ENCODE measurements at places on chromosomes 6 and 20.
A peak's percentile ranks its signal among the peaks of the same experiment; 100 is the strongest.

DNA sequence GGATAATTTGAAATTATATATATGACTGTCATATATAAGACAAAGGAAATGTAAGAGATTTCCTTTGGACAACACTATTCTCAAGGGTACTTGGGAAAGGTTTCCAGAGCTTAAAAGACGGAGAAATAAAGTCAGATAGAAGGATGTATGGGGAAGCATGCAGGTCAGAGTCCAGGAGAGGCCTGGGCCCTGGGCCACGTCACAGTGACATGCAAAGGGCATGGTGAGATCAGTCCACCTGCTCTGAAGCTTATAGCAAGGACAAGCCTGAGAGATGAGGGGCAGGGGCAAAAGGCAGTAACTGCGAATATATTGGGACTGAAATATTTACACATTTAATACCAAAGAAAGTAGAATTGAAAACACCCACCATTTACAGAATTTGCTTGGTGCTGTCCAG is 24.6 kb upstream of the GMDS start:
- DNase-seq: no peak

DNA sequence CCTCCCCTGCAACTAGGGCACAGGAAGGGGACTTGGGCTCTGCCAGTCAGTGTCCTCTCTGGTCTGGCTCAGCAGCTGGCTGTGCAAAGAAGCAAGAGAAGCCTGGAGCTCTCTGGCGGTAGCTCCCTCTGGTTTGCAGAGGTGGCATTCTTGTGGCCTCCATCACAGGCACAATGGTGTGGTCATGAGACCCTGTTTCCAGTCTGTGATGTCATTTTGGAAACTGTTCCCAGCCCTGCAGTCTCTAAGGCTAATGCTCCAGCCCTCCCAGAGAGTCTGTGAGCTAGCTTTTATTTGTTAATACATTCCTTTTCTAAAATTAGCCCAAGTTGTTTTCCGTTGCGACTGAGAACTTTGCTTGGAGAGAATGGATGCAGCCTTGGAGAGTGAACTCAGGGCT is 69.5 kb upstream of the FOXQ1 start:
- DNase-seq: no peak

GRCh38 chr6:12601881-12602280 is 114.7 kb upstream of the PHACTR1 start:
- no peak for DNase-seq

DNA sequence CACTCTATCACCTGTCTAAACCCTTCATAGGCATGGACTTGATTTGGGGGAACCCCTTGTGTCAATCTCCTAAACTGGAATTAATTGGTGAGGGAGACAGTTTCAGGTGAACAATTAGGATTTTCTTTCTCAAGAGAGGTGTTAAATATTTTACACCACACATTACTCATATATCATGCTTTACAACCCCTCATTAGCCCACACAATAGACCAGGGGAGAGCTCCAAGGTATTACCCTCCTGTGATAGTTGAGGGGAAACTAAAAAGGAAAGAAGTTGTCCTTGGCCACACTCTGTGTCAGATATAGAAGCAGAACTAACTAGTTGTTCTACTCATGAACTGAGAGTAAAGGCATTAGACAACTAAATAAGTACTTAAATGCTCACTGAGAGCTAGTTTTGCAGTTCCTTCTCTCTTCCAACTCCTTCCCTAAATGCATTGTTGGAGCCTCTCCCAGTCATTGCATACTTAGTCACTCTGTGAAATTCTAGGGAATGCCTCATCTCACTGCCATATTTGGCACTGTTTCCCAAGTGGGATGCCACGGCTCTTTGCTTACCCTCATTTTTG is 183.7 kb upstream of the CEP162 start:
- no peak for DNase-seq

- no peak for DNase-seq
These were observed 25.6 kb upstream of the FRMD1 start for GRCh38 chr6:168104636-168105035.

DNA sequence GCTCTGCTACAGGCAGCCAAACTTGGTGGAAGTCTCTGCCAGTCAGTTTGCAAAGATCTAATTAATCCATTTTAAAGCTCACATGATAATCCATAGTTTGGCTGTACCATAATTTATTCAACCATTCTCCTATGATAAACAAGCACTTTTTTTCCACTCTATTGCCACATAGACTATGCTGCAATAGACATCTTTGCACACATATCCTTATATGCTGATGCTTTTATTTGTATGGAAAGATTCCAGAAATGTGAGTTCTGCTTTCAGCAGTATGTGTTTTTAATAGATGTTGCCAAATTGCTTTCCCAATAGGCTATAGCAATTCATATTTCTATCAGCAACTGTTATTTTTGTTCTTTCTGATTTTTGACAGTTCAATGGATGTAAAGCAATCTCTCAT is 628.0 kb downstream of the KIF16B start:
- DNase-seq: no peak

- no peak for DNase-seq
These were observed 106.5 kb downstream of the TOX2 start for GRCh38 chr20:44021186-44021585.

GRCh38 chr20:40160097-40160550 is 528.9 kb downstream of the MAFB start:
- no peak for DNase-seq

DNA sequence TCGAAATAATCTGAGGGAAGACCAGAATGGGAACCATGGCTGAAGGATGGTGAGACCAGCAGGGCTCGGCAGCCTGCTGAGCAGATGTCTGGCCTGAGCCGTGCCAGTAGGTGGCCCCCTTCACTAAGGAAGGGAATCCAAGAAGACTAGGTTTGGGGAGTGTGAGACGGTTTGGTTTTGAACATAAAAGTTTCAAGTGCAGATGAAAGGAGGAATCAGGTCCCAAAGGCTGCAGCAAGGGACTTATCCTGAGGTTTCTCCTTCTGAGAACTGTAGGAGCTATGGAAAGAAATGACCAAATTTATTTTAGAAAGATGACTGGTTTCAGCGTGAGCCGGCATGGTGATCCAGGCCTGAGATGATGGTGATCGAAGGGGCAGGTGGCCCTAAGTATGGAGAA is 4.6 kb upstream of the OSER1 start:
- DNase-seq: peak; percentile 76

DNA sequence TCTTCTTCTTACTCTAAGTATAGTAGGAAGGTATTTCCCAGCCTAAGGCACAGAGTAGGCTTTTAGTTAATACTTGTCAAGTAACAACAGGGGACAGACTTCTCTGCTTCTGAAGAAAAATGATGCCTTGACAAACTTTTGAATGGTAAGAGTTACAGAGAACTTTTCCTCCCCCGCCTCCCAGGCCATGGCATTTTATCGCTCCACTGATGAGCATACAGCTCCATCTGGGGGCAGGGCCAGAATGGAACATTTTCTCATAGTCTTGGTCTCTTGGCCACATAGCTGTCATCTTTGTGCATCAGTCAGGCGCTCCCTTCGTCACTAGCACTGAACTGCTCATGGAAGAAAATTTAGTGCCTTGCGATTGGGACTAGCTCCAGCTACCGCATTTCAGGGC is 1066.8 kb upstream of the CITED2 start:
- DNase-seq: no peak

GRCh38 chr6:137740091-137740755 is 126.8 kb upstream of the TNFAIP3 start:
- DNase-seq: no peak

DNA sequence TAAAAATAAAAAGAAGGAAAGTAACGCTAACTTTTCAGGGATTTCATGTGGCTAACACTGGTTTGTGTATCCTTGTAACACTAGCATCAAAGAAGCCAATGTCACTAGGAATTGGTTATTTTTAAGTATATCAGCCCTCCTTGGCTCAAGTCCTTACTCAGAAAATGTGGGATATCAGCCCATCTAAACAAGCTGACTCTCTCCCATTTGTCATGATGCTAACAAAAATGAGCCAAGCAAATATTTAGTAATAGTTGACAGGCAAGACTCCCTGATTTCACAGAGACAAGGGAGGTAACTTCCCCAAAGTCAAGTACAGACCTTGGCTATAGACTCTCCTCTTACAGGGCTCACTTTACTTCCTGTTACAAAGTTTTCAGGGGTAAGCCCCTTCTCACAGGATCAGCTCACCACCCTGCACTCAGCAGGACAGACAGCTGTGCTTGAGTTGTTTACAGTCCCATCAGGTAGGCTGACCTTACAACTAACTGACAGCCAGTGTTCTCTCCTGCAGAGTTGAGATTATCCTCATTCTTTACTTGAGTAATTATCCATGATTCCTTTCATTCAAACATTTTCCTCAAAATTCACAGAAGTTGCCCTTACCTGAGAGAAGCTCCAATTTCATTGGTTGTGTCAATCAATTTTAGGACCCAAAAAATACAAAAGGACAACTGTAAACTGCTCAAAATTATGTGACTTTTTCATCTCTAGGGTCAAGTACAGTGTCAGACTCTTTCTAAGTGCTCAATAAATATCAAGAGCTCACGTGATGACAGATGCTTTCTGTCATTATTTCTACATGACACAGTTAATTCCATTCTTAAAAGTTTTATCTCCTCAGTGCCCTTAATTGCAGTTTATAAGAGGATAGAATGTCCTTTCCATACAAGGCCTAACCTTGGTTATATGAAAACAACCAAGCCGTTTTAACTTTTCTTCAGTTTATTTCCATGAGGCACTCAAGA is 38.1 kb upstream of the BMP5 start:
- no peak for DNase-seq

DNA sequence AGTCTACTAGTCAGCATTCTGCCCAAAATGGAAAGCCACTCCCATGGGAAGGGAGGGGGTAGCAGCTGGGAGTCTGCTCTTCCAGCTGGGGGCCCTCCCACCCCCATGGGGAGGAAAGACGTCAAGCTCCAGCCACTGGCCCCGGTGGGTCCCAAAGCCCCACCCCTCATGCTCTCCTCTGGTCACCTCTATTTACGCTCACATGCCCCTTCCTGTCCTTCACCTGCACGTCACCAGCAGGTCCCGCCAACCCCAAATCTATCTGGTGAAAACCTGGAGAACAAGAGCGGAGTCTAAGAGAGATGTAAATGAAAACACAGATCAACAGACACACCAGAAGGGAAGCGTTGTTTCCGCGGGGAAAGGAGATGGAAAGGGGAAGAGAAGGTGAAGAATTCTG is 30.0 kb upstream of the ZBP1 start:
- peak; percentile 7 for DNase-seq

- no peak for DNase-seq
These were observed 2.2 kb downstream of the TNF start for GRCh38 chr6:31577579-31577966.

DNA sequence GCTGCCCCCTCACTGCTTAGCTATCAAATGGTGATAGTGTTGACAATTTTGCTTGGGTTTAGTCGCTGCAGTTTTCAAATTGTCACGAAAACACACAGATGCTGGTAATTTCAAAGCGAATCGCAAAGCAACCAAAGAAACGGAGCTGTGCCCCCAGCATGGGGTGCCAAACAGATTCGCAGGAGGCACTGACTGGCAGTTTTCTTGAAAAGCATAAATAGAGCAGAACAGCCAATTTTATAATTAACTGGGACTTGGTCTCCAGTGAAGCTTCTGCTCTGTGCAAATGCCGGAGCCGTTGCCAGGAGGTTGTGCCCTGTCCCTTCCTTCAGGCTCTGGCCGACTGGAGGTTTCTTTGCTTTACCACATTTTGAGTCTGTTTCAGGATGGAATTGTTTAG is 18.8 kb downstream of the ARHGAP40 start:
- no peak for DNase-seq

DNA sequence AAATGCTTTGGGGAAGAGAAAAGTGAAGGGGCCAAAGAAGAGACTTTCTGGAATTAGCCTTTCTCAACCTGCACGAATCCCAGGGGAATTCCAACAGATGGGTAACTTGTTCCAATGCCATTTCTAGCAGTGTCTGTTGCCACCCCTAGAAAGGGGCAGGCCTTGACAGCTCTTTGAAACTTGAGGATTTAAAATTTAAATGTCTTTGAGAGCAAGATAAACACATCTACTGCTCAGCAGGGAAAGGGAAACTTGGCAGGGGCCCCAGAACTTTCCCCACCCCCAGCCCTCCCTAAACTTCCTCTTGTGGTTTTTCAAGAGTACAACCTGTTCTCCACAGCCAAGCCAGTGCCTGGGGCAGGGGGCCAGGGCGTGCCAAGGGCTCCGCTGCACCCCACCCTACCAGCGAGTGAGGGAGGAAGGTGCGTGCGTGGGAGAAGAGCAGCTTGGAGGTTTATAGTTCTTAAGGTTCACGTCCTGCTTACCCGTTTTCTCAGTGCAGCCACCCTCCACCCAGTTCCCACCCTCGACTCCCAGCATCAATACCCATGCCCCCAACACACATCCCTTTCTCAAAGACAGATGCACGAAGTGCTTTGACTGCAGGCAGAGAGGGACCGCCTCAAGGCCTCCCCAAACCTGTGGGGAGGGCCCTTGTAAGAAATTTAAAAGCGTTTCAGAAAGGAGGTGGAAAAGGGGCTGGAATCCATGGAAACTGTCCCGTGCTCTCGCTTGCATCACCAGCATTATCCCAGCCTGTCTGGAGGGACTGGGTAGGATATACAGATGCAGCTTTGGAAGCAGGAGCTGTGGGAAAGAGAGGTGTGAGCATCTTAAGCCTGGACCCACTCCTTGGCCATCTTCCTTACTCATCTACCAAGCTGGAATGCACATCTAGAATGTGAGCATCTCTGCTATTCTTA is 4.5 kb upstream of the TAF8 start:
- DNase-seq: peak; percentile 79

Measured in activated T-cell treated with anti-CD3 and anti-CD28 coated beads, Interleukin-2, amount 50 U/mL, for 24 hours (primary cell).